Uterus (tissue), 4 donors: ENCODE measurements at places on chromosomes 2 and 18. TPM values are rescaled to one million over a fixed set of nuclear protein-coding genes. Genes with fewer than 3 reads are reported as not detected.
A peak's percentile ranks its signal among the peaks of the same experiment; 100 is the strongest.

DNA sequence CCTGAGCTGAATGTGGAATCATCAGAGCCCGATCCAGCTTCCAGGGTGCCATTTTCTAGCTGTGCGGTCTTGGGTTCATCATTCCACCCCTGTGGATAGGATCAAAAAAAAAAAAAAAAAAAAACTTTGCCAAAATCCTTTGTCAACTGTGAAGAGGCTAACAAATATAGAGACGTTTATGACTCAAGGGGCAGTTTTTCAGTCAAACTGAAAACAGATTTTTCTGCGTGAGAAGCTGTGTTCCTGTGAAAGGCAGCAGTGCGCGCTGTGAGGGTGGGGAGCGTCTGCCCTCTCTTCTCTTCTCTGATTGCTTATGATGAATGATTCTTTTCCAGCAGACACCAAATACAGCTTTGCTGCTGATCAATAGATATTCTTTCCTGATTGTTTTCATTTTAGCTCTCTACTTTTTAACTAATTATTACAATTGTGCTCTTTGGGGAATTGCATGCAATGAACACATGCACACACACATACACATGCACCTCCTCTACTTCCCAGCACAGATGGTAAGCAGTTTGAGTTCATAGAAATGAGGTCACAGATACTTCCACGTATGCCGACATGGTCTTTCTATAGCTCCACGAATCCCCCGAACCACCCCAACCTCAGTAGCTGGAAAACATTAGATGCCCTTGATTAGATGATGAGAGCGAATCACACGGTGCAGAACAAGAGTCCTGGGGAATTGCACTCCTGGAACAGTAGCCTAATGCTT is 175.4 kb downstream of the NRP2 start:
- no peak overlapping the region for H3K4me3 ChIP-seq
- no peaks in the 10 kb centered on the region for H3K27me3 ChIP-seq
- no peaks in the 10 kb centered on the region for H3K4me1 ChIP-seq
- H3K36me3 ChIP-seq, result no peaks in the 10 kb centered on the region

DNA sequence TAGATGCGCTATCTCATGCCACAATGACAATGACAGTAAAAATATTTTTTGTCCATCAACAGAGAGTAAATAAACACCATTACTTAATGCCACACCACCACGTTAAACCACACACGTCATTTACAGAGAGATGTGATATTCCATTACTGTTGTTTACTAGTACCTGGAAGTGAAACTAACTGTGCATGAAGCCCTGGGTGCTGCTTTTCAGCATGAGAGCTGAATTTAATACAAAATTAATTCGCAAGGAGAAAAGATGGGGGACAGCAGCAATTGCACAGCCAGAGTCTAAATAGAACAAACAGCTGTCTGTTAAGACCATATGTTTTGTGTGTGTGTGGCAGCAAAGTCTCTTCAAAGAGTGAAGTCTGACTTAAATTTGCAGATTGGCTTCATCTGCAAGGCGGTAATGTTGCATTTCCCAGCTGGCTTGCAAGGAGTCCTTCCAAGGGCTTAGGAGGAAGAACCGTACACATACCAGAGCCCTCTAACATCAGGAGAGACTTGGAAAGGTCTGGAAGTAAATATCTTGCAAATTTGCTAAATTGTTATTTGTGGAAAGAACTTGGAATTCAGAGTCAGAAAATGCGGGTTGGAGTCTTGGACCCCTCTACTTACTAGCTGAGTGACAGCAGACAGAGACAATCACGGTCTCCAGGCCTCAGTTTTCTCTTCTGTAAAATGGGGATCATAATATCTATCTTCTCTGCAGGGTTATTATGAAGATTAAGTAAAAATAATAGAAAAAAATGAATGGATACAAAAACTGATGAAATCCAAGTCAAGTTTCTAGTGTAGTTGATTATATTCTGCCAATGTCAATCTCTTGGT is 127.6 kb downstream of the ALPK2 start:
- H3K4me1 ChIP-seq, result no peaks in the 10 kb centered on the region
- no peaks in the 10 kb centered on the region for H3K27me3 ChIP-seq
- no peak for DNase-seq

DNA sequence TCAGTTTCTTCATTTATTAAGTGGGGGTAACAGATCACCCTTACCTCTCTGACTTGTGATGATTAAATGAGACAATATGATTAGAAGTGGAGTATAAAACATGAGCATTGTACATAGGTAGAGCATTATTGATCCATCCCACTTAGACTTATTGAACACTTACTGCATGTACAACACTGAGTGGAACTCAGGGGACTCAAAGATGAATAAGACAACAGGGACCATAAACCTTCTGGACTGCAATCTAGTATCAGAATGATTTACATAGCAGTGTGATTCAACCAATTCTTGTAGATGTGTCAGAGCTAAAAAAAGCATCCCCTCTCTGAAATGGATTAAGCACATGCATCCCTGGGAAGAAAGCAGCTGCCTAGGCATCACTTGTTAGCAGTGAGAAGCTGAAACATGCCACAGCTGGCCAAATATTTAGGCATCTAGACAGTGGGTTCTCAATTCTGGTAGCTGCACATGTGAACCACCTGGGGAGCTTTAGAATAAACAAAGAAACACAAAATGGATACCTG is 111.5 kb downstream of the CYRIA start:
- no peak overlapping the region for H3K4me3 ChIP-seq
- no peaks in the 10 kb centered on the region for H3K27me3 ChIP-seq
- DNase-seq, result no peak
- no peaks in the 10 kb centered on the region for H3K4me1 ChIP-seq

GRCh38 chr2:63078852-63079606 is 28.4 kb downstream of the OTX1 start:
- no peak overlapping the region for H3K4me3 ChIP-seq
- H3K4me1 ChIP-seq, result no peaks in the 10 kb centered on the region
- H3K27me3 ChIP-seq, result no peaks in the 10 kb centered on the region
- DNase-seq, result no peak
- H3K36me3 ChIP-seq, result no peaks in the 10 kb centered on the region

DNA sequence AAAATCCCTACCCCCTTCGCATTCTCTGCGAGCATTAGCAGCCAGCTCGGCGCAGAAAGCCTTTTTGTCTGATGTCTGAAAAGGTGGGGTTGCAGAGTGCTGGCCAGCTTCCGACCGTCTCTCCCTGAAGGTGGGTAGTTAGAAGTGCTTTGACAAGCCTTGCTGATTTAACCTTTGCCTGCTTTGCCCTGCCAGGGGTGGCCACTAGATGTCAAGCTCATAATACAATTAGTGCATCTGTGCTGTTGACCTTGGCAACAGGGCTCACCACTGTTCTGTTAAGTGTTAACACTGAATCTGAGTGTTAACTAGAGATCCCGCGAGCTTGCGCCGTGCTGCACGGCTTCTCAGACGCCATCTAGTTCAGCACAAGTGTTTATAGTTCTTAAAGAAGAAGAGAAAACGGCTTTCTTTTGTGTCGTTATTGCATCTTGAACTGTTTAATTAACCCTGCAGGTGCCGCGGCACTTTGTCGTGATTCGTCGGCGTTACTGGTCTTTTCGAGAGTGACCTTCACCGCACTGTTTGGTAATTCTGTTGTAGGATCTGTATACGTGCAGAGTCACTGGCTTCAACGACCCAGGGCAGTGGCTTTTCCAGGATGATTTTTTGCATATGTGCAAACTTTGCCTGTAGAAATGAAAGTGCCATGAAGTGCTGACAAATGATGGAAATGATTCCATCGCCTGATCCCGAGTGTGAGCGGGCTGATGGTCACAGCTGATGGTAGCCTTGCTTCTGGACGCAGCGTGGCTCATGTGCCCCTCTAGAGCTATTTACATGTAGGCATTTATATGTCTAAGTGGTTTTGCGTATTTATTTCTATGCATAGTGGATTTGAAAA is 5.5 kb downstream of the SALL3 start:
- H3K27me3 ChIP-seq, result no peaks in the 10 kb centered on the region
- H3K4me3 ChIP-seq, result no peak overlapping the region
- H3K4me1 ChIP-seq, result peaks cover 11% of the 10 kb centered on the region
- H3K36me3 ChIP-seq, result no peaks in the 10 kb centered on the region
- H3K27ac ChIP-seq, result no peak overlapping the region

DNA sequence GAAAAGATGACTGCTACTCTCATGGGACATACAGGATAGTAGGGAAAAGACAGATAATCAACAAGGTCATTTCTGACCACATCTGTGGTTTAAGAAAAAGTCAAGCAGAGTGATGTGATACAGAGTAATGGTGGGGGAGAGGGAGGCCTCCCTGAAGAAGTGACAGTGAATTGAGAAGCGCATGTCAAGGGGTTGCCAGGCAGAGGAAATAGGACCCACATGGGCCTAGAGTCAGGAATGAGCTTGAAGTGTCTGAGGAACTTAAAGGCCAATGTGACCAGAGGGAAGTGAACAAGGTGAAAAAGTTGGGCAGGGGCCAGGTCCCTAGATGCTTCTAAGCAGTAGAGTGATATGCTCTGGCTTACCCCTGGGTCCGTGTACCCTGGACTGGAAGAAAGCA is 113.5 kb upstream of the PPP1CB start:
- H3K4me1 ChIP-seq, result peaks cover 21% of the 10 kb centered on the region
- no peaks in the 10 kb centered on the region for H3K27me3 ChIP-seq
- no peaks in the 10 kb centered on the region for H3K36me3 ChIP-seq
- H3K4me3 ChIP-seq, result no peak overlapping the region
- DNase-seq, result peak; percentile 51

DNA sequence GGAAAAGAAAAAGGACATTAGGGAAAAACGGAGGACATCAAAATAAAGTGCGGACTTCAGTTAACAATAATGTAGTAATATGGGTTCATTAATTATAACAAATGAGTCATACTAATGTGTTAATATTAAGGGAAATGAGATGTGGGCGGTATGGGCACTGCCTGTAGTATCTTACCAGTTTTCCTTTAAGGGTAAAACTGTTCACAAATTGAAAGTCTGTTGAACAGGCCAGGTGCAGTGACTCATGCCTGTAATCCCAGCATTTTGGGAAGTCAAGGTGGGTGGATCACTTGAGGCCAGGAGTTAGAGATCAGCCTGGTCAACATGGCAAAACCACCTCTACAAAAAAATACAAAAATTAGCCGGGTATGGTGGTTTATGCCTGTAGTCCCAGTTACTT is 56.8 kb upstream of the PMAIP1 start:
- no peak for DNase-seq
- no peak overlapping the region for H3K4me3 ChIP-seq
- no peaks in the 10 kb centered on the region for H3K36me3 ChIP-seq
- H3K27ac ChIP-seq, result no peak overlapping the region

Gene PRKRA
- 69.8 TPM for total RNA-seq
